Neural crest cell (in vitro differentiated cells): ENCODE measurements at places on chromosomes 13 and 19.
A peak's percentile ranks its signal among the peaks of the same experiment; 100 is the strongest.

DNA sequence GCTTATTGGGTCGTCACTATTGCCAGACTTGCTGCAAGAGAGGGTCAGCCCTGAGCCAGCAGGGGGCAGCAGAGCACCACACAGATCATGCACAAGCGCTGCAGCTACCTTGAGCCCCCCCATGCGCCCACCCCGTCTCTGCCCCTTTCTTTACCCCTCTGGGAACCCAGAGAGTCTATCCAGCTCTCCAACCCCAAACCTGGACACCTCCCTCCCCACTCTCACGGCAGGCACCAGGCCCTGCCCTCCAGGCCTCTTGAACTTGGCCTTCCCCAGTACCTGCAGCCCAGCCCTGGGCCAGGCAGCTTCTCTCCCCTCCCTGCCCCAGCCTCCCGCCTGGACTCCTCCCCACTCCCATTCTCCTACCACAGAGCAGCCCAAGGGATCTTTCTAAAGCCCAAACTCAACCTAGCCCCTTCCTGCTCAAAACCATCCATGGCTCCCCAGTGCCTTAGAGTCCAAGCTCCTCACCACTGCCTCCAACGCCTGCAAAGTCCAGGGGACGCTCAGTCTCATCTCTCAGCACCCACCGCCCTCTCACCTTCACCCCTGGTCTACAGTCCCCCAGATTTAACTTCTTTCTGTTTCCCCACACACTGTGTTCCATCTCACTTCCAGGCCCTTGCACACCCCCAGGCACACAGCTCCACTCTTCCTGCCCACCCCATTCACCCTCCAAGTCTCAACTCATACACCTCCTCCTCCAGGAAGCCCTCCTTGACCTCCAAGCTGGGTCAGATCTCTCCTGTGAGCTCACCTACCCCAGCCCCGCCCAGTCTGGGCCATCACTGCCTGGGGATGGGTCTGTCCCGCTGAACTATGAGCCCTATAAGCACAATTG, 9.4 kb upstream of the CEACAM16 start:
- DNase-seq = peak; percentile 84

DNA sequence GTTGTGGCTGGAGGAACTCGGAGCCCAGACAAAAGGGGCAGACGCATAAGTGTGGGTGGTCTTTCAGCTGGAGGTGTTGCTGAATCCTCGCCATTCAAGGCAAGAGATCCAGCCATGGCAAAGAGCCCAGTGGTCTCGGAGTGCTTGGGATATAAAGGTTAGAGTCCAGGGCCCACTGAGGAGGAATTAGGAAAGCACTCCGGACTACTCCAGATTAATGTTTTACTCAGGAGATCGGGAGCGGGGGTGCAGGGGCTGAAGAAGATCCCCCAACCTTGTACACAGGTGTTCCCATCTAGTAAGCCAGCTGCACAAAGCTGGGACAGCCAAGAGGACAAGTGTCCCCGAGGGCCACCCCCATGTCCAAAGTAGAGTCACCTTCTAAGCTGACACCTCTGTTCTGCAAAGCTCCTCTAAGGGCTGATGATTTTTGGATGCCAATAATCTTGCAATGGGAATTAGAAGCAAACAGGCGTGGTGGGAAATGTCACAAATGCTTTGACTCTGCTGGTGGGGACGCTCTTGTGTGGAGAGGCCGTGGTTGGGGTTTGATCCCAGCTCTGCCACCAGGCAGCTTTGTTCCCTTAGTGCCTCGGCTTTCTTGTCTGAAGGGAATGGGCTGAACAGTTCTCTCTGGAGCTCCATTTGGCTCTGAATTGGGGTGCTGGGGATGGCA, 194.3 kb upstream of the SOX1 start:
- no peak for DNase-seq

- no peak for DNase-seq
These were observed 161.1 kb downstream of the DCT start for GRCh38 chr13:94318418-94318817.

DNA sequence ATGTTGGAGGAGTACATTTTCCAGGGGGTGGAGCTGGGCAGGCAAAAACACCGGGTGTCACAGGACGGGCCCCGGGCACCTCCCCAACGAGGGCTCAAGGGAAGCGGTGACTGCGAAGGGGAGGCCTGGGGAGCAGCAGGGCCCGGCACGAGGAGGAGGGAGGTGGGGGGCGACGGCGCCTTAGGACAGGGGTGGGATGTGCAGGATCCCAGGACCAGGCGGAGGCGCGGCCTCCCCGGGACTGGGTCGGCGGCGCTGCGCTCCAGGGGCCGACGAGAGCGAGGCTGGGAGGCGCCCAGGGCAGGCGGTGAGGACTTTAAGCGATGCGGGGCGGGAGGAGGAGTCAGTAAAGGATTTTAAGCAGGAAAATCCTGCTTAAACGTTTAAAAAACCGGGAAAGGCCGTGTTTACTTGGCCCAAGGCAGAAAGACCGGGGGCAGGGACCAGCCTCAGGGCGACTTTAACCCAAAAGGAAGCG, 427 bp downstream of the ZNF160 start:
- peak; percentile 3 for DNase-seq
